ENCODE measurements at places on chromosomes 7 and 10. TPM values are rescaled to one million over a fixed set of nuclear protein-coding genes. Genes with fewer than 3 reads are reported as not detected.

Gene NKX2-3
- not detected for polyA plus RNA-seq

Gene CPA2
- polyA plus RNA-seq: not detected

Gene GPER1
- polyA plus RNA-seq: 6.7 TPM

Gene ADCY1
- not detected for polyA plus RNA-seq

Gene UNC5B
- 3.0 TPM for polyA plus RNA-seq

Gene CFAP43
- 0.14 TPM for polyA plus RNA-seq

Gene CLEC2L
- polyA plus RNA-seq: not detected

Gene COL1A2
- polyA plus RNA-seq: 9,902 TPM

Gene LEP
- 0.09 TPM for polyA plus RNA-seq

Gene GLRX3
- 133 TPM for polyA plus RNA-seq

Gene PTF1A
- not detected for polyA plus RNA-seq

Gene CRPPA
- 1.8 TPM for polyA plus RNA-seq

Gene CDHR1
- polyA plus RNA-seq: not detected

Gene ZNF488
- not detected for polyA plus RNA-seq

Gene OR6V1
- polyA plus RNA-seq: not detected

Gene CALML5
- polyA plus RNA-seq: not detected

Gene ASL
- 55.4 TPM for polyA plus RNA-seq

Gene UBN2
- polyA plus RNA-seq: 1.2 TPM

Gene CUBN
- polyA plus RNA-seq: 0.41 TPM

Gene EPHA1
- 0.80 TPM for polyA plus RNA-seq

Gene DPYSL4
- polyA plus RNA-seq: 2.5 TPM

Gene FANK1
- polyA plus RNA-seq: 7.9 TPM

Gene RABGEF1
- 68.2 TPM for polyA plus RNA-seq

Gene SPAM1
- polyA plus RNA-seq: not detected

Gene LIPM
- polyA plus RNA-seq: not detected

Gene SVOPL
- not detected for polyA plus RNA-seq

Gene PON1
- not detected for polyA plus RNA-seq

Gene CDH23
- 0.08 TPM for polyA plus RNA-seq

Gene POLR3A
- polyA plus RNA-seq: 12.8 TPM

Gene PHYHIPL
- polyA plus RNA-seq: not detected

Gene PMS2
- polyA plus RNA-seq: 7.4 TPM

Gene TMEM236
- not detected for polyA plus RNA-seq

Gene GRID2IP
- polyA plus RNA-seq: not detected

Gene FAS
- 55.4 TPM for polyA plus RNA-seq

Gene MYL7
- 1.7 TPM for polyA plus RNA-seq

Gene NKX1-2
- not detected for polyA plus RNA-seq

Gene NPFFR1
- polyA plus RNA-seq: not detected

Gene WNT8B
- polyA plus RNA-seq: not detected

Gene LSM5
- 117 TPM for polyA plus RNA-seq

Gene SLC26A3
- not detected for polyA plus RNA-seq

Gene SCIN
- 0.68 TPM for polyA plus RNA-seq

Gene NOC3L
- 23.4 TPM for polyA plus RNA-seq

Gene PLCE1
- polyA plus RNA-seq: 3.7 TPM

Gene TECTB
- 0.21 TPM for polyA plus RNA-seq

All from GM23248 (cell line).